ENCODE measurements at places on chromosomes 12 and 14.

- no peak for DNase-seq
Observed at GRCh38 chr12:91920276-91920675, 225.4 kb downstream of the BTG1 start.

- no peak for DNase-seq
Observed at GRCh38 chr14:59028476-59029202, 159.8 kb upstream of the DAAM1 start.

DNA sequence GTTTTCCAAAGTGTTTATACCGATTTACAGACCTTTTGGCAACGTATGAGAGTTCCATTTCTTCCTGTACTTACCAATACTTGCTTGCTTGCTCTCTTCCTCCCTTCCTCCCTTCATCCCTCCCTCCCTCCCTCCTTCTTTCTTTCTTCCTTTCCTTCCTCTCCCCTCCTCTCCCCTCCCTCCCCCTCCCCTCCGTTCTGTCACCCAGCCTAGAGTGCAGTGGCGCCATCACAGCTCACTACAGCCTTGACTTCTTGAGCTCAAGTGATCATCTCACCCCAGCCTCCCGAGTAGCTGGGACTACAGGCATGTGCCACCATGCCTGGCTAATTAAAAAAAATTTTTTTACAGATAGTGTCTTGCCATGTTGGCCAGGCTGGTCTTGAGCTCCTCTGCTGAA lies 40.4 kb downstream of the DIP2B start:
- no peak for DNase-seq

DNA sequence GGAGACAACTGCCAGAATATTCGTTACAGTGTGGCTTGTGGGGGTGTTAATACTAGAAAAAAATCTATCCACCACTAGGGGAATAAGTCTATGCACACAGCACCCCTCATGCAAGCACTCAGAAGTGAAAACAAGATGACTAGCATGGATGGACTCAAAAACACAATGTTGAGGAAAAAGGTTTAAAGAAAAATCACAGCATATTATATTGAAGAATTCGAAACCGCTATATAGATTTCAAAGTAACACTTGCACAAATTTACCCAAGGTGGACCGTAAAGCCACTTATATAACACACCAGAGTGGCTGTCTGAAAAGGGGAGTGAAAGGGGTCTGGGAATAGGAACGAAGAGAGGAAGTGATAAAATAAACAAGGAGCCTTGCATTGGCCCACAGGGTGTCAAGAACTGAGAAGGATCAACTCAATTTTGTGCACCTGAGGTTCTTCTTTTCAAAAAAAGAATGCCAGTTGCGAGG lies 544 bp downstream of the ABCD4 start:
- DNase-seq = no peak

GRCh38 chr12:81815611-81816010 lies 56.5 kb upstream of the PPFIA2 start:
- DNase-seq = no peak

GRCh38 chr14:81166121-81166520 lies 54.6 kb downstream of the GTF2A1 start:
- DNase-seq = no peak

DNA sequence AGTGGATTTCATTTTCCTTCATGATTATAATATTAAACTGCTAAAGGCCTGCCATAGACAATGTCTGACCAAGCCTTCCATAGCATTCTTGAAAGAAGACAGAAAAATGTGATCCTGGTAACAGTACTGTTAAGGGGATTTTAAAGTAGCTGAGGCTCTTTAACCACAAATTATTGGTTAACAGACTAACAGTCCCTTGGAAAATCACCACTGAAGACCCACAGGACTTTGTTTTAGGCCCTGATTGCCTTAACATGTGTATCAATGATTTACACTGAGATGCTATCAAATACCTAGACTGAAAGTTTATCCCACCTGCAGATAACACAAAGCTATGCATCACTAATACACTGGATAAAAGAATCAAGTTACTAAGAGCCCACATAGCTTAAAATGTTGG lies 6.0 kb downstream of the KRT79 start:
- no peak for DNase-seq

DNA sequence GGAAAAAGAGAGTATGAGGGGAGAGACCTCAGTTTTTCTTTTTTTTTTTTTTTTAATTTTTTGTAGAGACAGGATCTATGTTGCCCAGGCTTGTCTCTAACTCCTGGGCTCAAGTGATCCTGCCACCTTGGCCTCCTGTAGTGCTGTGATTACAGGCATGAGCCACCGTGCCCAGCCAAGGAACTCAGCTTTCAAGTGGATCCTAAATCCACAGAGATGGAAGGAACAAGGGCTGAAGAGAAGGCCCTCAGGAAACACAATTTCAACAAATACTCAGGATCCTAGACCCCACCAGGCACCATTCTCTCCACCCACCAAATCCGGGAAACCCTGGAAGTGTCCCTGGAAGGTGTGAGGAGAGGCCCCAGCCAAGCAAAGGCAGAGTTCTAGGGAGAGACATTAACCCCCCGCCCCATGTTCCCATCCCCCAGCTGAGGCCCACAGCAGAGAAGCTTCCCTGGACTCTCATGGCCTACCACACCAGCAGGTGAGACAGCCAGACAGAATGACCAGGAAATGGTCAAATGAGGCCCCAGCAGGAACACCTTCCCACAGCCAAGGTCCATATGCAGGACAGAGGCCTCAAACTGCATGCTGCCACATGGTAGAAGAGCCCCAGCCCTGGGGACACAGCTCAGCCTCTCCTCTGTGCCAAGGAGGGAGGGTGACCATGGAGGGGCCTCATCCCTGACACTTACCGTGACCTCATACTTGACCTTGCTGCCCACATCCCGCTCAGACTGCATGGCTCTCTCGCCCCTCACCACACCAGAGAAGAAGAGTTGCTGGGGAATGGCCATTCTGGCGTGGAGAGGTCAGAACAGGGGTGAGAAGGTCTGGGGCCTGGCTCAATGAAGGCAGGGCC lies 14.1 kb downstream of the ITGA7 start:
- no peak for DNase-seq

DNA sequence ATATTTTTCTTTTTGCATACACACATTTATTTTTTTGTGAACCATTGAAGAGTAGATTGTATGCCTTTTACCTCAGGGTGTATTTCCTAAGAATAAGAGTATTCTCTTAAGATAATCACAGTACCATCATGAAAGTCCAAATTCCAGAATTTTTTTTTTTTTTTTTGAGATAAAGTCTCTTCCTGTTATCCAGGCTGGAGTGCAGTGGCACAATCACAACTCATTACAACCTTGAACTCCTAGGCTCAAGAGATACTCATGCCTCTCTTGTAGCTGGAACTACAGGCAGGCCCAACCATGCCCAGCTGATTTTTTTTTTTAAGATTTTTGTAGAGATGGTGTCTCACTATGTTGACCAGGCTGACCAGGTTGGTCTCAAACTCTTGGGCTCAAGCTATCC lies 10.9 kb downstream of the FRS2 start:
- no peak for DNase-seq

DNA sequence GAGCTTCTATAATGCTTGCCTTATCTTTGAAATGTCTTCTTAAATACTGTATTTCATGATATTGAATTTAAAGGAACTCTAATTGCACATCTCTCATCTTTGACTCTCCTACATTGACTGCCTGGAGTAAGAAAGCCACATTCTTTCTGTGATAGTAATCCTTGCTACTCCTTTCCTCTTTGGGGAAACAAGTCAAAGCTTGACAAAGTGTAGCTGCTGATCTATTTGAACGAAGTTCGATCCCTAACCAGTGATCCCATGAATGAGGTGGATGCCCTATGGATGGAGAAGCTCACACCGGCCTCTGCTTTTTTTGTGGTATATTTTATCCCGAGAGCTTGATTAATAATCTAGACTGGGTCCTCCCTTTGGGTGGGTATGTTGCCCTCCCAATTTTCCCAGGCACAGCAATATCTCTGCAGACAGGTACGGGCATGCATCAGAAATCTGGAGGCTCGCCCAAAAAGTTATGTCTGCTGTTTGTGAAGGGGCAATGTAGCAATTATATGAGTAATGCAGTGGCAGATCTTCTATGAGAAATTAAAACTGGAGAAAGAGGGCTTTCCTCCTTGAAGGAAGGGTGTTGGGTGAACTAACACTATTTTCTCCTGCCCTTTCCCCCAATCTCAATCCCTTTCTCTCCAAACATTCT lies 163.0 kb upstream of the FRMD6 start:
- no peak for DNase-seq

DNA sequence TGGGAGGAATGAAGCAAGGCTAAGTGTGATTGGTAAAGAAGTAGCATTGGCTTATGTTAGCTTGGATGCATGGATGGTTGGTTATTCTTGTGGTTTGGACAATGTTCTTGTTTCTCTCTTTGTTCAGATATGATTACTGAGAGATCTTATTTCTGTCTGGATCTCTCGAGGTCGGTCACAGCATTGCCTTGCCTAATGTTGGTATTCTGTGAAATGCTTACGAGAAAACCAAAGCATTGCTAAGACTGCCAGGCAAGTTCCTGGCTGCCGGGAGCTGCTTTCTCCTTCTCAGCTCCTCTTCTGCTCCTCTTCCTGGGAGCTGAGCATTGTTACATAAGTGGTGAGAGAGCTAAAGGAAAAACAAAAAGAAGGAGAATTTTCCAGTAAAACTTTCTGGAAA lies 7.4 kb upstream of the RND1 start:
- no peak for DNase-seq

DNA sequence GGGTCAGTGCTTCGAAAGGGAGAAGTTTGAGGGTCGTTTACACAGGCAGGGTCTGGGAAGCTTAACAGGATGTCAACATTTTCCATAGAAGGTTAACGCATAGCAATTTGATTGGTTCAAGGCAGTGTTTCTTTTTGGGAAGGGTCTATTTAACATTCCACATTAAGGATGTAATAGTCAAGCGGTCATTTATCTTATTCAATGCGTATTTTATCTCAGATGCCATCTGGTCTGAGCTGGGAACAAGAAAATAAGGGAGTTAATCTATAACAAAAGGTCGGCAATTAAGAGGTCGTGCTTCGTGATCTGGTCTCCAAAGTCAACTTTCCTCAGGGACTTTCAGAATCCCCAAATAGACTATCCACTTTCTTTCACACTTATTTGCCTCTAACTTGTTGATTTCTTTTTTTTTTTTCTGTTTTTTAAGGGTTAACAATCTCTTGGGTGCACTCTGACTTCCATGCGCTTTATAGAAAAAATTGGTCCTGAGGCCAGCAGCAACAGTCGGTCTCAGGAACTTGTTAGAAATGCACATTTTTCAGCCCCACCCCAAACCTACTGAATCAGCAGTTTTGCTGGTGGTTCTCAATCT lies 550 bp upstream of the RESF1 start:
- no peak for DNase-seq

- no peak for DNase-seq
Observed at GRCh38 chr12:5201554-5202218, 158.0 kb downstream of the KCNA5 start.

- no peak for DNase-seq
Observed at GRCh38 chr14:68503186-68503825, 289.6 kb downstream of the ZFP36L1 start.

DNA sequence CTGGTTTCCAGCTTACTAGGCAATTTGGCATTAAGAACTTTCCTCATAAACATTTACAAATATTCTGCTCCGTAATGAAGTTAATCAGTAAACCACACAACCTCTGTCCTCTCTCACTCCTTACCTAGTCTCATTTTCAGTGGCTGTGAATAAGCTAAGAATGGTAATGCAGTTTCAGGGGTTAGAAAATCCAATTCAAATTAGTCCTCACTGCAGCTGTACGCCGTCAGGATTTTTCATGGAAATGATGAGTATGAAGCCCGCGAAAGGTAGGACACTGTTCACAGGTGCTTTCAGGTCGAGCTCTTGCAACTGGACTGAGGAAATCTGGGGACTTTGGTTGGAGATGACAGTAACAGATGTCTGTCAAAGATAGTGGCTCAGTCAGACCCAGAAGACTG lies 29.6 kb downstream of the NR1H4 start:
- DNase-seq = no peak

DNA sequence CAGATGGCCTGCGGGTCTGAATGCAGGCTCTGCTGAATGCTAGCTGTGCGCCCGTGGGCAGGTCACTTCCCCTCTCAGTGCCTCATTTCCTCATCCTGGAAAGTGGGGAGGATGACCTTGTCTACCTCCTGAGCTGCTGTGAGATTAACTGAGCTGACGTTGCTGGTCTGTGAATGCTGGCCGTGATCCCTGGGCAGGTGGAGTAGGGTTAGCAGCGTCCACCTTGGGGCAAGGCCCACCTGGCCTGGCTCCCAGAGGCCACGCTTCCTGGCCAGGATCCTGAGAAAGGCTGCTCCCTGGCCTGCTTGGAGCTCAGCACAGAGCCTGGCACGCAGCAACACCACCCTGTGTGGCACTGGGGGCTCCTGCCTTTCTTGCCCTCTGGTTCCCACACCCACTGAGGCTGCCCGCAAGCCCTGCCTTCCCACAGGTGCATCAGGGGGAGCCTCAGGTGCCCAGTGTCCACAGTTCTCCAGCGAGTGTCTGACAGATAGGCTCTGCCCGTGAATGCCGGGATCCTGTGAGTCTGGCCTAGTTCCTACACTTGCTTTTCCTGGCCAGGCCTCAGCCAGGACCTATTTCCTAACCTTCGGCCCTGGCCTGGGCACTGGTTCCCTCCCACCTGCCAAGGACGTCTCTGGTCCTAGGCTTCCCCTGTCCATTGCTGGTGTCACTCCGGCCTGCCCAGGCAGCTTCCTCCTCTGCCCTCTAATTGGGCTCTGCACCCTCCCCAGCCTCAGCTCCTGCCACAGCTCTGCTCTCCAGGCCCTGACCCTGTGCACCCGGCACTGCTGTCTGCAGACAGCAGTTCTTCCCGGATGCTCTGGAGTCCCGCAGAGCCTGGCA lies 37.2 kb upstream of the TDRD9 start:
- no peak for DNase-seq

DNA sequence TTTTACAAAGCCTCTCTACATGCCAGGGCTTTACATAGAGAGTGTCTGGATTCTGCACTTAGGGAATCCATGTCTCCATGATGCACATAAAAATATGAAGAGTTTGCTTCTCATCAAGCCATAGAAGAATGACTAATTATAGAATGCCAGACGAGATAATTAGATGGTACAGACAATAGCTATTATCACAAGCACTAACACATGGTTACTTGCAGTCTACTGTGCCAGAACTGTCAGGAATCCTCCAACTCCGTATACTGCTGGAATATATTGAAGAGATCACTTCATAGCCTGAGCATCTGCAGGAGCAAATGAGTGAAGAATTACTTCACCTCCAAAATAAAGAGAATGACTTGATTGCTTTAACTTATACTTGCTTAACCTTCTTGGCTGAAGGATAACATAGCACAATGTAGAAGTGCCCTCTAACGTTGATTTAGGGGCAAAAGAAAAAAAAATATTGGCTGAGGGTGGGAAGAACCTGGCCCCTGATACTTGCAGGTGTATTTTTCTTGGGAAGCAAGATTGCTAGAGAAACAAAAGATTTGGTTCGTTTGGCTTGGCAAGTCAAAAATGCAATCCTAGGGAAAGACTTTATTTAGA lies 272.8 kb upstream of the FAR2 start:
- DNase-seq = no peak

GRCh38 chr12:10779103-10779502 lies 23.3 kb downstream of the TAS2R7 start:
- DNase-seq = no peak

DNA sequence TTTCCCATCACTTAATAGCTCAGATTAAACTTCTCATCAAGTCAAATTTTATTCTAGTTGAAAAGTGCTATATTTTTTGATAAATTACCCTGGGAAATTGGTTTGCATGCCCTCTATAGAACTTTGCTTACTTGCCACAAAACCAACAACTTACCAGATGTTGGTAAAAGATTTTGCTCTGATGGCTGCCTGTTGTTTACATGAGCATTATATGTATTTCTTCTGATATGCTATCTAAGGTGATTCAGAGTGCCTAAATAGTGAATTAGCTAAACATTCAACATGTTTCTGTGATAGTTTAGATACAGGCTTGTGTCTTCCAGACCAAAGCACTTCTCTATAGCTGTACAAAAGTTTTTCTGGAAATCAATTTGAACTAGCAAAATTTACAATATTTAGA lies 51.0 kb downstream of the PPM1A start:
- DNase-seq = no peak
